Frontal cortex (tissue), 4 donors: ENCODE measurements at places on chromosomes 5 and 9. TPM values are rescaled to one million over a fixed set of nuclear protein-coding genes. Genes with fewer than 3 reads are reported as not detected.

The LCN2 gene
- not detected for total RNA-seq

The SLC36A3 gene
- total RNA-seq, result not detected

The SPATA9 gene
- 0.82 TPM for total RNA-seq

The KCNT1 gene
- total RNA-seq, result 3.7 TPM

The PAX5 gene
- total RNA-seq, result not detected

The DAB2IP gene
- 12.6 TPM for total RNA-seq

The RHOBTB3 gene
- total RNA-seq, result 312 TPM

The MAN1B1 gene
- 42.0 TPM for total RNA-seq

The SLC26A2 gene
- 16.3 TPM for total RNA-seq

The EIF4EBP3 gene
- total RNA-seq, result not detected

The CCDC187 gene
- 0.41 TPM for total RNA-seq

The CRHBP gene
- total RNA-seq, result 7.3 TPM

The KIAA0825 gene
- 41.2 TPM for total RNA-seq

The FAM78A gene
- 0.82 TPM for total RNA-seq

- no peak for DNase-seq
Observed at GRCh38 chr5:10626473-10627013, 62.7 kb downstream of the ANKRD33B start.

DNA sequence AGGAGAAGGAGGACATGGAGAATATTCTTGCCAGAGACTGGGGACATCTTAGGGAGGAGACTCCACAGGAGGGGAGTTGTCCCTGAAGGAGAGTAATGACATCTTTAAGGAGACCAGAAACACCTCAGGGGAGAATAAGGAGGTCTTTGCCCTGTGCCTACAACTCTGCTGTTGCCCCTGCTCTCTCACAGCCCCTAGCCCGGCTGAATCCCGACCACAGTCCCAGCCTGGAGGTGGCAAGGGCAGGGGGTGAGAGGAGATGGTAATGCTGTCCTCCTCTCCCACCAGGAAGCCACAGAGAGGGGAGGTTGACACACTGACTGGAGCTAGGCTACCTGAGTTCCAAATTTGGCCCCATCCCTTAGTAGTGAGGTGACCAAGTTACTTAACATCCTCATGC is 30.2 kb upstream of the ENHO start:
- no peak for DNase-seq

- DNase-seq, result peak; percentile 84
Observed at GRCh38 chr9:37422289-37423104, at the start of gene GRHPR. Gene GRHPR (plus strand): TSS chr9:37422696. CDS start chr9:37422751, 55 bp downstream.

DNA sequence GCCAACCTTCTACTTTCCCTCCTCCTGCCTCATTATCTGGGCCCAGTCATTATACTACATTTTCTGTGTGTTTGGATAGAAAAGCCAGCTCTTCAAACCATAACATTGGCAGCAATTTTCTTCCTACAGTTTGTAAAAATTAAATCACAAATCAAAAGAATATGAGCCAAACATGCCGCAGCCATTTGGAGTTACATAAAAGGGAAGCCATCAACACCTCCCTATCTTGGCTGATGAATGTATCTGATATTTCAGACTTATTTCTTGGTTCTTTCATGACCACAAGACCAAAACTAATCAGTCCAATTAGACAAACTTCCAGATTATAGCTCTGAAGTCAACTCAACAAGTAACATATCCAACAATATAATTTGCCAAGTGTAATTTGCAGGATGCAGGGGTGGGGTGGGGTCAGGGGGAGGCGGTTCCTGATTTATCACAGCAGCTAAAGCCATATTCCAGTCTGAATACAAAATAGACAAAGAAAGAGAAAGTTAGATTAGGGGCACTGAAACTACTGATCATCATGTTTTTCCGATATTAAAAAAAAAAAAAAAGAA is 89.4 kb upstream of the CNTLN start:
- DNase-seq, result no peak

GRCh38 chr9:22026696-22027095 is 17.6 kb upstream of the CDKN2B start:
- no peak for DNase-seq

DNA sequence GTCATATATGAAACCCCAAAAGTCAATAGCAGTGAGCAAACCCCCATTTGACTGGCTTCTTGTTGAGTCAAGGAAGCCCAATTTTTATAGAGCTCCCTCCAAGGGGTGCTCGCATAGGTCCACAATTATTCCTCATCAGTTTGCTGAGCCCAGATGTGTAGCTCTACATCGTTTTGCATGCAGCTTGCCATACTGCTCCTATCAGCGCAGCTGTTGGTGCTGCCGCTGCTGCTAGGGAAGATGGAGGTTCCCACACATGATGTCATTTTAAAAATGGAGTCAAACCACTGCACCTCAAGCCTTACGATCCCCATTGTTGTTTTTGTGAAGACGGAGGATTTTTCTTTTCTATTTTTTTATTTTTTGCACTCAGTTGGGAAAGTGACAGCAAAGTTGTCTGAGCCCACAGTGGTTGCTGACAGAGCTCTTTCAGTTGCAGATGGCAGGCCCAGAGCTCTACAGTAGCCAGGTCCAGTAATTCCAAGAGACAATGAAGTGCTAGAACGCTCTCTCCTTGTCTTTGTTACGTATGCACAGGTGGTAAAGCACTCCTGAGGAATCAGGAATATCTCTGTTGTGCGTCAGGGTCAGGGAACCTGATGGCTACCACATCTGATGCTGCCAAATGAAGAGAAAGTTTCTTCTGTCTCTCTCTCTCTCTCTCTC is 23.2 kb upstream of the C5orf63 start:
- no peak for DNase-seq

DNA sequence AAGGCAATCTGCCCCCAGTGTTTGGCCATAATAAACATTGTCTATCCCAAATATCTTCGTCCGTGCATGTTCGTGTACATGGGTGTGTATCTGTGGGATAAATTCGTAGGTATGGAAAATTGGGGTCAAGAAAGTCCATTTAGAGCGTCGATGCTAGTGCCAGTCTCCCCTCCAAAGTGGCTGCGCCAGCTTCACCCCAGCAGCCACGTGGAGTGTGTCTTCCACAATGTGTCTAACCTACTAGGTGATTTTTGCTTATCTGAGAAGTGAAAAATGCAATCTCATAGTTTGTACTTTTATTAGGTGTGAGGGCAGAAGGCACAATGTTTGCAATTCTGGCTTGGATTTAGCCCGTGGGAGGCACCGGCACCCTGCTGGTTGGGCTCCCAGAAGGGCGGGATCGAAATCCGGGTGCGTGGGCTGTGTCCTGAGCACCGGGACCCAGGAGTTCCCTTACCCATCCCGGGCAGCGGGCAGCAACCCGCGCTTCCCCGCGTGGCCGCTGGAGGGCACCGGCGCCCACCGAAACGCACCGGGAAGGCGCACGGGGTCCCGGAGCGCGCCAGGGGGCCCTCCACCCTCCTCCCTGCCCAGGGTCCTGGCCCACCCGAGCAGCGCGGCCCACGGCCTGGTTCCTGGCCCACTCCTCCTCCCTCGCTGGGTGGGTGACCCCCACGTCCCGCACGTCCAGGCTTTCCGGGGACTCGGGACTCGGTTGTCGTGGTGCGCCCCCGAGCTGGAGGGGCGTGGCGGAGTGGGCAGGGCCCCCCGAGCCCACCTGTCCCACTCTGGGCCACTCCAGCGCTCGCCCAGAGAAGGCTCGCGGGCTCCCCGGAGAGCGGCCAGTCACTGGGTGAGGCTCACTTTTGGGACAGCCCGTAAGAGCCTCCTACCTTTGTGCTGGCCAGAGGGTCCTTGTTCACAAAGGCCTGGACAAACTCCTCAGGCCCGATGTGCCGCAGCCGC is 55.4 kb upstream of the RNF130 start:
- peak; percentile 70 for DNase-seq

DNA sequence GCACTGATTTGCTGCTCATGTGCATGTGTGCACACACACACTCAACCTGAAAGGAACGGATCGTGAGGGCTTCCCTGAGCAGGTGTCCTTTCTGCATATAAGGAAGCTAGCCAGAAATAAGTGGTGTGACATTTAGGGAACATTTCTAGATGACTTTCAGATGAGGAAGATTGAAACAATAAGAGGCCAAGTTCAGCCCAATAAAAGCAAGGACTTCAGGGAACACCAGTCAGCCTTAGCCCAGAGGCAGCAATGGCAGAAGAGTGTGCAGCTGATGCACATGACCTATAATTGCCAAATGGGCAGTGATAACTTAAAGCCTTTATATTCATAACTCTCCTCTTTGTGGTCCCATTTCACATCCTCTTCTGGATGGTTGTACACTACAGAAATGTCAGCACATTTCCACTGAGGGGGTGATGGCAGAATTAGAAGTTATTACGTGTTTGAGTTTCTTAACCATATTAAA is 255.5 kb downstream of the TRIM32 start:
- DNase-seq, result no peak

GRCh38 chr5:10233505-10233904 is 16.2 kb downstream of the ATPSCKMT start:
- peak; percentile 19 for DNase-seq

- no peak for DNase-seq
Observed at GRCh38 chr5:42157215-42157614, 232.1 kb downstream of the FBXO4 start.

GRCh38 chr9:37004424-37004935 is 29.6 kb downstream of the PAX5 start:
- no peak for DNase-seq

GRCh38 chr5:64659289-64659688 is 31.0 kb upstream of the SHISAL2B start:
- no peak for DNase-seq

- DNase-seq, result no peak
Observed at GRCh38 chr9:105306351-105307140, 62.1 kb downstream of the SLC44A1 start.

DNA sequence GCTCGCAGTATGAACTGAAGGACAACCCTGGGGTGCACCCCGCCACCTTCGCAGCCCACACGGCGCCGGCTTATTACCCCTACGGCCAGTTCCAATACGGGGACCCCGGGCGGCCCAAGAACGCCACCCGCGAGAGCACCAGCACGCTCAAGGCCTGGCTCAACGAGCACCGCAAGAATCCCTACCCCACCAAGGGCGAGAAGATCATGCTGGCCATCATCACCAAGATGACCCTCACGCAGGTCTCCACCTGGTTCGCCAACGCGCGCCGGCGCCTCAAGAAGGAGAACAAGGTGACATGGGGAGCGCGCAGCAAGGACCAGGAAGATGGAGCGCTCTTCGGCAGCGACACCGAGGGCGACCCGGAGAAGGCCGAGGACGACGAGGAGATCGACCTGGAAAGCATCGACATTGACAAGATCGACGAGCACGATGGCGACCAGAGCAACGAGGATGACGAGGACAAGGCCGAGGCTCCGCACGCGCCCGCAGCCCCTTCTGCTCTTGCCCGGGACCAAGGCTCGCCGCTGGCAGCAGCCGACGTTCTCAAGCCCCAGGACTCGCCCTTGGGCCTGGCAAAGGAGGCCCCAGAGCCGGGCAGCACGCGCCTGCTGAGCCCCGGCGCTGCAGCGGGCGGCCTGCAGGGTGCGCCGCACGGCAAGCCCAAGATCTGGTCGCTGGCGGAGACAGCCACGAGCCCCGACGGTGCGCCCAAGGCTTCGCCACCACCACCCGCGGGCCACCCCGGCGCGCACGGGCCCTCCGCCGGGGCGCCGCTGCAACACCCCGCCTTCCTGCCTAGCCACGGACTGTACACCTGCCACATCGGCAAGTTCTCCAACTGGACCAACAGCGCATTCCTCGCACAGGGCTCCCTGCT is 3.8 kb downstream of the IRX1 start:
- DNase-seq, result no peak

DNA sequence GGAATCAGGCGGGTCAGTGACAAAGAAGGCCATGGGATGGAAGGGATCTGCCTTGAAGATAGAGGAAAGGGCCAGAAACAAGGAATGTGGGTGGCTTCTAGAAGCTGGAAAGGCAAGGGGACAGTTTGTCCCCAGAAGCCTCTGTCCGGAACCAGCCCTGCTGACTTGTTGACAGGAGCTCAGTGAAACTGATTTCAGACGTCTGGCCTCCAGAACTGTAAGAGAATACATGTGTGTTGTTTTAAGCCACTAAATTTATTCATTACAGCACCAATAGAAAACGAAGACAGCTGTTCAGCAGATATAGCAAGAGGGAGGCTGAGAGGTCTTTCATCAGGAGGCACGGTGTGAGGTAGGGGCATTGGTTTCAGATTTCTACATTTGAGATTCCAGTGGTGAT is 422.5 kb downstream of the KDM4C start:
- DNase-seq, result no peak

GRCh38 chr9:135178498-135178897 is 91.0 kb downstream of the OLFM1 start:
- no peak for DNase-seq

DNA sequence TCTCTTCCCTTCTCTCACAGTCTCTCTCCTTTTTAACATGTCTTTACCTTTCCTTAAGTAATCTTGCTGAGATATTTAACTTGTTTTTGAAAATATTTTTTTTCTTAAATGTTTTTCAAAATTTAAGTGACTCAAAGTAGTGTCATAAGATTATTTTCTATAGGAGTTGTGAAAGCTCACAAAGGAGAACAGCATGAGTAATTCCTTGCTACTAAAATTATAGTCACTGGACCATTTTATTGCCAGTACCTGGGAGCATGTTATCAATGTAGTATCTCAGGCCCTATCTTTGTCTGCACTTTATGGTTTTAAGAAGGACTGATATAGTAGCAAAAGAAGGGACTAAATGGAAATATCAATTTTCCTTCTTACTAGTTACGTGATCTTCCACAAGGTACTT is 181.9 kb downstream of the TMEM232 start:
- DNase-seq, result no peak

DNA sequence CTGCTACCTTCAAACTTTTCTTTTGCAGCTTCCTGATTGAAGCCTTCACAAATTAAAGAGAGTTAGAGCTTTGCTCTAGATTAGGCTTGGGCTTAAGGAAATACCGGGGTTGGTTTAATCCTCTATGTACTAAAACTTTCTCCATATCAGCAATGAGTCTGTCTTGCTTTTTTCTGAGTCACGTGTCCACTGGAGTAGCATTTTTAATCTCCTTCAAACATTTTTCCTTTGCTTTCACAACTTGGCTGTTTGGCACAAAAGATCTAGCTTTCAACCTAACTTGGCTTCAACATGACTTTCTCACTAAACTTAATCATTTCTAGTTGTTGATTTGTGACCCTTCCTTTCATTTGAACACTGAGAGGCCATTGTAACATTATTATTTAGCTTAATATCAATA is 261.6 kb downstream of the PLK2 start:
- DNase-seq, result no peak

- no peak for DNase-seq
Observed at GRCh38 chr9:84002344-84002743, 21.7 kb downstream of the RMI1 start.

GRCh38 chr5:91007780-91008402 is 375.2 kb downstream of the ARRDC3 start:
- no peak for DNase-seq

DNA sequence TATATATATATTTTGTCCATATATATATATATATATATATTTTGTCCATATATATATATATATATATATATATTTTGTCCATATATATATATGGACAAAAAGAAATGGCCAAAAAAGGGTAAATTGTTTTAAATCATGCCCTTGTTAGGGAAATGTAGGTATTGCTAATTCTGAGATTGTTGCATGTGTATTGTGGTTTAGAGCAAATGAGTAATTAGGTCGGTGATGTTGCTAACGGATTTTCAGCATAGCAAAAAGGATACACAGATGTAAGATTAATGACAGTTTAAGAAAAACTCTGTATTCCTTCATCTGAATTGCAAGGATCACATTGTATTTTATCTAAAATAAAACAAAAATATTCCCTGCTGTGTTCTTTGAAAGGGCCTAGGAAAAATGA is 40.2 kb downstream of the OSTF1 start:
- DNase-seq, result no peak
